ENCODE measurements at places on chromosomes 11 and 22. TPM values are rescaled to one million over a fixed set of nuclear protein-coding genes. Genes with fewer than 3 reads are reported as not detected.

PDE3B gene
- 90.4 TPM for total RNA-seq

GDPD5 gene
- total RNA-seq: 77.3 TPM

GLYATL2 gene
- not detected for total RNA-seq

BIK gene
- total RNA-seq: 2.3 TPM

DNA sequence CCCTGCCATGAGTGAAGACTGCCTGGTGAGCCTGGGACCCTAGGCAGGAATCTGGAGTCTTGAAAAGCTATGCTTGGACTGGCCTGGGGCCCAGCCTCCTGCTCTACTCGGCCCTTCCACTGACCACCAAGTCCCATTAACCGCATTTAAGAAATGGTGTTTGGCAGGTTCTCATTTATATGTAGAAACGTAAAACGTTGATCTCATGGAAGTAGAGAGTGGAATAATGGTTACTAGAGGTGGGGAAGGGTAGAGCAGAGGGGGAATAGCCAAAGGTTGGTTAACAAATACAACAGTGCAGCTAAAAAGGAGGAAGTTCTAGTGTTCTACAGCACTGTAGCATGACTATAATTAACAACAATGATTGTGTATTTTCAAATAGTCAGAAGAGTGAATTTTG is 72.9 kb upstream of the EED start:
- H3K4me1 ChIP-seq: peaks cover 8% of the 10 kb centered on the region
- H3K36me3 ChIP-seq: no peaks in the 10 kb centered on the region
- H3K4me3 ChIP-seq: no peak overlapping the region

DNA sequence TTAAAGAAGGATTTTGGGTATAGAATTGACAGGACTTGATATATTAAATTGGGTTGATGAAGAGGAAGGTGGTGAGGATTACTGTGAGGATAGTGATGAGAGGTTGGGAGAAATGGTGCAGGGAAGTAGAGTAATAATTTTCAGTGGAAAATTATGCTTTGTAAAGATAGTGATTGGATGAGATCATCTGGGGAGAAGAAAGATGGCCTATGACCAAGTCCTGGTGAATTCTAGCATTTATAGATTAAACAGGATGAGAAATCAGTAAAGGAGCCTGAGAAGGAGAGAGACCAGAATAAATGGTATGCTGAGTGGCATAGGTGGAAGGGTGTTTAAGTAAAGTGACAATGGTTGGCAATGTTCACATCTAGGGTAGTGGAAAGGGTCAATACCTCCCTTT is 15.0 kb downstream of the IPO7 start:
- H3K4me3 ChIP-seq: peak overlapping the region; percentile 4
- H3K27me3 ChIP-seq: no peaks in the 10 kb centered on the region
- peaks cover 38% of the 10 kb centered on the region for H3K4me1 ChIP-seq
- DNase-seq: no peak
- peak overlapping the region; percentile 41 for H3K27ac ChIP-seq
- H3K36me3 ChIP-seq: no peaks in the 10 kb centered on the region

GRCh38 chr22:47205554-47205953 is 443.1 kb downstream of the TBC1D22A start:
- no peak for DNase-seq
- no peak overlapping the region for H3K4me3 ChIP-seq
- H3K27ac ChIP-seq: no peak overlapping the region
- peaks cover under 1% of the 10 kb centered on the region for H3K27me3 ChIP-seq
- no peaks in the 10 kb centered on the region for H3K4me1 ChIP-seq

GRCh38 chr11:64245797-64246620 is 734 bp downstream of the PPP1R14B start:
- DNase-seq: peak; percentile 62
- peak overlapping the region; percentile 93 for H3K4me3 ChIP-seq
- peaks cover 22% of the 10 kb centered on the region for H3K4me1 ChIP-seq
- H3K36me3 ChIP-seq: peaks cover 2% of the 10 kb centered on the region

GRCh38 chr11:4684631-4685285 is 12.9 kb downstream of the OR51E2 start:
- peaks cover 16% of the 10 kb centered on the region for H3K27me3 ChIP-seq
- H3K4me3 ChIP-seq: no peak overlapping the region
- H3K27ac ChIP-seq: no peak overlapping the region
- no peaks in the 10 kb centered on the region for H3K36me3 ChIP-seq
- no peak for DNase-seq
- H3K4me1 ChIP-seq: no peaks in the 10 kb centered on the region

GRCh38 chr22:44594951-44595350 is 96.9 kb upstream of the RTL6 start:
- peak overlapping the region; percentile 19 for H3K4me3 ChIP-seq
- no peak for DNase-seq
- H3K27me3 ChIP-seq: peaks cover 40% of the 10 kb centered on the region
- peaks cover 8% of the 10 kb centered on the region for H3K4me1 ChIP-seq

DNA sequence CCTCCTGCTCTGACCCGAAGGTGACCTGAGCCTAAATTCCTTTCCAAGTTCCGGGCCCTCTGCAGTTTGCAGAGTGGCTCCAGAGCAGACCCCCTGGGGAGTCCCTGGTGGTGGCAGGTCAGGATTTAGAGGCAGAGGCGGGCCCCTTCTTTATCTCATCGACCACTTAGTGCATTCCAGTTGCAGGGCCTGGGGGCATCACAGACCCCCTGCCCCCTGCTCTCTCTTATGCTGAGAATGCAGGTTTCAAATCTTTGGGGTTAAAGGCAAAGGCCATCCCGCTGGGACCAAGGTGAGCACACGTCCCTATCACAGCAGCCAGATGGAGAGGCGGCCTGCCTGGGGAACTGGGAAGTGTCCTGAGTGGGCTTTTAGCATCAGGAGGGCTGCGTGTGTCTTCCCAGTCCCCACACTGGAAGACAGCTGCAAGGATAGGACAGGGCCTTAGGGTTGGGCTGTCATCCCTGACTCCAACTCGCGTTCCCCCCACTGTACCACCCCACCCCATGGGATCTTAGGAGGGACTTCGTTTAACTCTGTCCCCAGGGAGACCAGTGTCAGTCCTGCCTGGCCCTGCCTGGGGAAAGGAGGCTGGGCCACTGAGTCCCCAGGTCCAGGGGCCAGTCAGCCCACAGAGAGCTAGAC is 11.3 kb downstream of the DERL3 start:
- peaks cover 3% of the 10 kb centered on the region for H3K36me3 ChIP-seq
- H3K4me3 ChIP-seq: no peak overlapping the region
- no peak for DNase-seq
- H3K4me1 ChIP-seq: peaks cover 13% of the 10 kb centered on the region
- no peak overlapping the region for H3K27ac ChIP-seq
